ENCODE measurements at places on chromosomes 2 and 18. TPM values are rescaled to one million over a fixed set of nuclear protein-coding genes. Genes with fewer than 3 reads are reported as not detected.
A peak's percentile ranks its signal among the peaks of the same experiment; 100 is the strongest.

The EDAR gene
- 0.33 TPM for total RNA-seq

The IL36G gene
- 0.24 TPM for total RNA-seq

DNA sequence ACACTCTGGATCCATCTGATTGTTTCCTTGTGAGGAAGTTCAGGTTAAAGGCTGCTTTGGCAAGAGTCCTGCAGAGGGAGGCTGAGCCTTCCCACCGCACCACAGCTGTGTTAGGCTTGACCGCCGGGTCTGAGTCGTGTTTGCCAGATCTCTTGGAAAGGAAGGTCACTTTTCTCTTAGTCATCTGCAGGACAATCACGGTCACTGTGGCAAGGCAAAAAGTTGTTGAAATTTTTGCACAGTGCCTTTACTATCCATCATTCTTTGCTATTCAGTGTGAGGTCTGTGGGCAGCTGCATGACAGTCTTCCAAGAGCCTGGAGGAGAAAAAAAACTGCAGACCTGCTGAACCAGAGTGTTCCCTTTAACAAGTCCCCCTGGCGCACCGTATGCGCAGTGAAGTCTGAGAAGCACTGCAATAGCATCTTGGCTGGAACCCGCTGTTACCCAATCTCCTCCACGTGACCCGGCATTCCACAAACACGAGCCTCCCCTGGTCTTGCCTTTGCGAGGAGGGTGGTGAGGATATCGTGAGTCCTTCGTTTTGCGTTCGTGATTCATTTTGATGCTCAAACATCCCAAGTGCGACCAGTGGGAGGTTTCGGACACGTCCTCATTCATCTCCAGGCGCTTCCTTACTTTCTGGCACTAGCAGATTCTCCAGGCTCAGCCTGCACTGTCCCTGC lies 23.0 kb downstream of the BIN1 start:
- no peaks in the 10 kb centered on the region for H3K27me3 ChIP-seq
- peak overlapping the region; percentile 68 for H3K27ac ChIP-seq
- no peak overlapping the region for H3K4me3 ChIP-seq
- no peaks in the 10 kb centered on the region for H3K36me3 ChIP-seq

DNA sequence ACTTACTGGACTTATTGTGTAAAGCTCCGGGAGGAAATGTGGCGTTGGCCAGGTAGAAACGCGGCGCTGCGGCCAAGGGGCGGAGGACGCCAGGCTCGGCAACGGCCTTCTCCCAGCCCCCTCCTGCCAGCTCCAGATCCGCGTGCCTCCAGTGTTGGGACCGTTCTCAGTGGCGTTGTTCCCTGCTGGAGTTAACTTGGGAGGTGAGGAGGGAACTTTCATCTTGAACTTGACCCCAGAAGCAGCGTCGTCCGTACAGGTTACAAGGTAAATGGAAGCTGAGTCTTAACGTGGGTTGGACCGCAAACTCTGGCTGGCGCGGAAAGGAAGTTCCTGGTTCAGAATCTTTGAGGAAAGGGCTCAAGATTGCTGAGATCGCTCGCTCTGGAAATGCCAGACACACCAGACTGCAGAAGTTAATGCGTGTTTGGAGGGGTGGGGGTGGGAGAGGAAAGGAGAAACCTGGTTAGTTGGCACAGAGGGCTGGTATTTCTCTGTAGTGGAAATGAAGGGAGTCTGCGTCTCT lies 1.3 kb downstream of the TANC1 start:
- peak overlapping the region; percentile 60 for H3K4me3 ChIP-seq
- DNase-seq, result no peak
- peaks cover 23% of the 10 kb centered on the region for H3K4me1 ChIP-seq
- no peaks in the 10 kb centered on the region for H3K36me3 ChIP-seq

The TGFBRAP1 gene
- total RNA-seq, result 7.3 TPM
